ENCODE measurements at places on chromosomes 5 and 9. TPM values are rescaled to one million over a fixed set of nuclear protein-coding genes. Genes with fewer than 3 reads are reported as not detected.

DNA sequence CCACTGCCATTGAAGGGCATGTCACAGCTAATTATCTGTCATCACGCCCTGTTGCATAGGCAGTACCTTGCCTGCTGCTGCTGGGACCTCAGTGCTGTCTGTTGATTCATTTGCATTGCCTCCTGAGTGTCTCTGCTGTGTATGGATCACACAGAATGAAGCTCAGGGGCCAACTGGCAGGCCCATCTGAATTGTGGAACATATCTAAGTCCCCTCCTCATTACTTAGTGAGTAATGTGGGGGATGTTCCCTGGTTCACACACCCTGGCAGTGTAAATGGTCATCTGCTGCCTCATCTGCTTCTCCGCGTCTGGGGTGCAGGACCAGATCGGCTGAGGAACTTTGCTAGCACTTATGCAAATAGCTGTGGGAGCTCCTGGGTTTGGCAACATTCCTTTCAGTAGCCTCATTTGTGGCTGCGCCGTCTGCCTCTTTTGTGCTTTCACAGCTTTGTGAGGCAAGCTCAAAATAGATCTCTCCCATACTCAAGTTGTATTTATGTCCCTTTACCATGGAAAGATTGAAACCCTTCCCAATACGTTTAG, 25.4 kb downstream of the TYRP1 start:
- DNase-seq, result peak; percentile 90

The OR1Q1 gene
- total RNA-seq, result not detected

The DOCK2 gene
- total RNA-seq, result 0.66 TPM

GRCh38 chr9:87446527-87446926, 51.1 kb upstream of the DAPK1 start:
- DNase-seq, result no peak

The FOXD4 gene
- total RNA-seq, result 0.31 TPM

- no peak for DNase-seq
Observed at GRCh38 chr5:142637871-142638270, 48.0 kb downstream of the FGF1 start.

DNA sequence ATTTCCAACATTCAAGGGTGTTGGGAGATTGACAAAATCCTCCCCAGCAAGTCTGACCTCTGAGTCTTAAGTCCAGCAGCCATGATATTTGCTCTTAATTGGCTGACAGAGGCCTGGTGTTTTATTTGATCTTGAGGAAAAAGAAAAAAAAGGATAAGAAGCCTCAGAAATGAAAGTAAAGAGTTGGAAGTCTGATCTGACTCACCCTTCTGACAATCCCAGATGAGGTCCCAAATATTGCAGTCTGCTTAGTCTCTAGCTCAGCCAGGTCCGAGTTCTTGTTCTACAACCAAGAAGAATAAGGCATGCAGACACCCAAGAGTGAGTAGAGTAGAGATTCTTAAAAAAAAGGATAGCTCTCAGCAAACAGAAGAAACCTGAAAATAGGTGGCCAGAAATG, 632.5 kb upstream of the ST8SIA4 start:
- DNase-seq, result peak; percentile 12

- DNase-seq, result no peak
Observed at GRCh38 chr9:119961774-119962424, 592.7 kb upstream of the BRINP1 start.

- DNase-seq, result peak; percentile 59
Observed at GRCh38 chr5:84373506-84373905, 11.2 kb downstream of the EDIL3 start.

- no peak for DNase-seq
Observed at GRCh38 chr5:160618286-160618685, 196.6 kb downstream of the PTTG1 start.

GRCh38 chr9:6566409-6567139, 79.0 kb downstream of the GLDC start:
- peak; percentile 98 for DNase-seq

GRCh38 chr9:23764219-23764618, 61.8 kb downstream of the ELAVL2 start:
- DNase-seq, result no peak

- no peak for DNase-seq
Observed at GRCh38 chr5:164967354-164967753, 1461.9 kb downstream of the MAT2B start.

The RNF180 gene
- total RNA-seq, result 4.6 TPM

GRCh38 chr9:110133059-110133458, 74.9 kb downstream of the C9orf152 start:
- DNase-seq, result no peak

GRCh38 chr9:110844121-110844520, 175.5 kb downstream of the MUSK start:
- peak; percentile 4 for DNase-seq

GRCh38 chr5:35364350-35364749, 134.1 kb upstream of the PRLR start:
- no peak for DNase-seq

DNA sequence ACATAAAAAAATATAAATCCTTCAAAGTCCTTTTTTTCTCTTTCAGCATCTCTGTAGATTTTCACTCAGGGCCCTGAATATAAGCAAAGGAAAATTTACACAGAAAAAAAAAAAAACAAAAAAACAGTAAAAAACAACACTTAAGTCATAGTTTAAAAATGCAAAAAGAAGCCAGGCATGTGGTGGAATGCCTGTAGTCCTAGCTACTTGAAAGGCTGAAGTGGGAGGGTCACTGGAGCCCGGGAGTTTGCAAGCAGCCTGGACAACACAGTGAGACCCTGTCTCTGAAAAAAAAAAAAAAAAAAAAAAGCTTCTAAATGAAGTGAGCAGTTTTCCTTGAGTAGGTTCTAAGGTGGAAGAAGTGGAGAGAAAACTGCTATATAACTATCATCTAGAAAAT, 55.0 kb upstream of the BNC2 start:
- DNase-seq, result peak; percentile 12

The ERAP2 gene
- 2.5 TPM for total RNA-seq

The ZDHHC21 gene
- 10.2 TPM for total RNA-seq

DNA sequence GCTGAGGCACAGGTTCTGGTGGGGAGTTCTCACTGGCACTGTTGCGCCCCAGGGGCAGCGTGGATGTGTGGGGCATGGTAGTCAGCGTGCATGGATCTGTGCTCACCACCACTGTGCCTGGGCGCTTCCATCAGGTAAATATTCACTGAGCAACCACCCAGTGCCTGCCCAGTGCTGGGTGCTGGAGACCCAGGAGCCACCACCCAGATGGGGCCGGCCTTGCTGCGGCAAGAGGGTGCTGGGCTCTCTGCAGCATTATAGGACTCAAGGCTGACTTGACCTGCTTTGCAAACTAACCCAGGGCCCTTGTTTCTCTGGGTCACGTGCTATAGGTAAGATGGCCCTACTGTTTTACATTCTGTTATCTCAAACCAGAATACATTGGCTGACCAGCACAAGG, 60.5 kb downstream of the DAP start:
- no peak for DNase-seq

The AGPAT2 gene
- 38.0 TPM for total RNA-seq

- no peak for DNase-seq
Observed at GRCh38 chr5:42429694-42430093, 6.5 kb downstream of the GHR start.

GRCh38 chr9:33170464-33171415, 3.6 kb upstream of the B4GALT1 start:
- no peak for DNase-seq

GRCh38 chr5:104733063-104733669, 1170.6 kb upstream of the NUDT12 start:
- no peak for DNase-seq

GRCh38 chr5:59712836-59713497, 180.6 kb downstream of the PDE4D start:
- peak; percentile 32 for DNase-seq

GRCh38 chr5:170278611-170279458, 18.7 kb downstream of the LCP2 start:
- DNase-seq, result no peak

- DNase-seq, result no peak
Observed at GRCh38 chr5:180056153-180056552, 15.4 kb downstream of the RNF130 start.

GRCh38 chr9:132409828-132410528, at the start of gene CFAP77:
CFAP77 (plus strand) TSS chr9:132410211; CDS start chr9:132410272, 61 bp downstream.
- DNase-seq, result peak; percentile 18

The CDC14B gene
- total RNA-seq, result 21.0 TPM

The TAF11L10 gene
- total RNA-seq, result not detected

The SPINK6 gene
- not detected for total RNA-seq

DNA sequence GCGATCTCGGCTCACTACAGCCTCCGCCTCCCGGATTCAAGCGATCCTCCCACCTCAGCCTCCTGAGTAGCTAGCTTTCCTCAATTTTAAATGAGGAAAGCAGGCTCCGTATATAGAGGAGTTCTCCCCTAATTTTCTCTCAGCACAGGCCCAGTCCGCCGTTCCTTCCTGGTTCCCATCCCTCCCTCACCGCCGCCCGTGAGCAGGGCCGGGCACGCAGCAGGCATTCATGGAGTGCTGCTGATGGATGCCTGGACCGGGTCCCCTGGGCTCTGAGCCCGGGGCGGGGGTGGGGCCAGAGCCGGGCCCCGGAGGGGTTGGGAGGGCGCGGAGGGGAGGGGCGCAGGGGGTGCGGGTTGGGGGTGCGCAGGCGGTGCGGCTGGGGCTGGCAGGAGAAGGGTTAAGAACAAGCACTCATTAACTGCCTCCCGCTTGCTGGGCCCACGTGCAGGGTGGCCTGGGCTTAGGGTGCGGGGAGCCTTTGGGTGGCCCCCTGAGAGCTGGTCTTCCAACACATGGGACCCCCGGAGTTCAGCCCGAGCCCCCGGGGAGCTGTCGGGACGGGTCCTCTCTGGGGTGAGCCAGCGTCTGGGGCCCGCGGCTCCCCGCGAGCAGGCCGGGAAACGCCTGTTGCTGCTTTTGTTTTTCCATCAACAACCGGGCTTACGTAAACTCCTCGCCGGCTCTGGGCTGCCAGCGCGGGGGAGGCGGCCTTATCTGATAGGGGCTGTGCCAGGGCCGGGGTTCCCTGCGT, 33.7 kb downstream of the LHX2 start:
- no peak for DNase-seq

DNA sequence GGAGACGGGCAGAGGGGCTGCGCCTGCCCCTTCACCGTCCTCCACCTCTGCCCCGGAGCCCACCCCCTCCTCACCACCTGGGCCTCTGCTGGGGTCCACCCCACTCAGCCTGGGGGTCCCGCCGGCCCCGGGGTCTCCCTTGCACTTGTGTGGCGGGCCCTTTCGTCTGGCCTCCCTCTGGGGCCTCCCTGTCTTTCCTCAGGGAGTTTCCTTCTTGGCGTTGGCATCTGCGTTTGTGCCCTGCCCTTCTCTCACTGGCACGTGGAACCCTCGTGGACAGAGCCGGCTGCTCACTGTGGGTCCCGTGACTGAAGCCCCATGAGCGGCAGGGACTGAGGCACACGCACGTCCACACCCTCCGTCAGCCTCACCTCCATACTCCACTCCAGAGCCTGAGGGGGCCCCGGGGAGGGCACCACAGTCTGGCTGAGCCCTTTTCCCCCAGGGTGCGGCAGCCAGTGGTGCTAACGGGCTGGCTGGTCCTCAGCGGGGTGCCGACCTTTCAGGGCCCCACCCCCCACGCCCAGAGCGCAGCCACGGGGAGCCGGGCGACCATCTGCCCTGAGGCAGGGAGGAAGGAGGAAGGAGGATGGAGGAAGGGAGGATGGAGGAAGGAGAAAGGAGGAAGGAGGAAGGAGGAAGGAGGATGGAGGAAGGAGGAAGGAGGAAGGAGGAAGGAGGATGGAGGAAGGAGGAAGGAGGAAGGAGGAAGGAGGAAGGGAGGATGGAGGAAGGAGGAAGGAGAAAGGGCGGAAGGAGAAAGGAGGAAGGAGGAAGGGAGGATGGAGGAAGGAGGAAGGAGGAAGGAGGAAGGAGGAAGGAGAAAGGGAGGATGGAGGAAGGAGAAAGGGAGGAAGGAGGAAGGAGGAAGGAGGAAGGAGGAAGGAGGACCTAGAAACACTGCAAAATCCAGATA, 53.0 kb upstream of the NRARP start:
- peak; percentile 25 for DNase-seq

GRCh38 chr9:114385397-114386181, 2.2 kb downstream of the AKNA start:
- DNase-seq, result peak; percentile 86

- no peak for DNase-seq
Observed at GRCh38 chr9:21945606-21946005, 48.6 kb downstream of the CDKN2A start.

The TMEFF1 gene
- total RNA-seq, result 14.8 TPM

Measured in astrocyte (in vitro differentiated cells and primary cell).